ENCODE measurements at places on chromosomes 3 and 15.

DNA sequence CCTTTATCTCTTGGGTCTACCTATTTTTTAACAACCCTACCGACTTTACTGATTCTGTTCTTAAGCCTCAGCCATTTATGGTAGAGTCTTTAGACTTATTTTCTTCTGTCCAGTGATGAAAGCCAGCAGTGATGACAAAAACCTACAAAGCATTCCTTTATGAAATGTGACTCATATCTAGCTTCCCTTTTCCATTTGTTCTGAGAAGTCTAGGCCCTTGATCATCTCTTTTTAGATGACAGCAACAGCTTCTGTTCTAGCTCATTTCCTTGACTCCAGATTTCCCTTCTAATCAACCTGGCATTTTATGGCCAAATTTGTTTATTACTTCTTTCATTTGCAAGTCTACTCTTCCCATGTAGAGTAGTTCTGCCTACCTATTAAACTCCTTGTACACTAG, 36.1 kb downstream of the CFAP44 start:
- DNase-seq, result no peak

GRCh38 chr15:67548862-67549651, 6.6 kb downstream of the MAP2K5 start:
- DNase-seq, result no peak

DNA sequence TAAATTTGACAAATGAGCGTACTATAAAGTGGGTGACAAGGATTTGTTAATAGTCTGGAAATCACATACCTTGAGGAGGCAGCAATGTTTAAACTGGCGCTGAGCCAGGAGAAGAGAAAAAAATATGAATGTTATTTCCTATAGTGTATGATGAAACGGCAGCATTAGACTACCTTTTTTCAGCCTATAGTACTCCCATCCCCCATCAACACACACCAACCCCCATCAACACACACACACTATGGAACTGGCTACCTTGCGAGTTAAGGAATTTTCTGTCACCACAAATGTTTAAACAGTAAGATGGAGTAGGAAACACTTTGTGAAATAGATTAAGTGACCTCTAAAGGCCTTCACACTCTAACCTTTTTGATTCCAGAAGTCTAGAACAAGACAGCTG, 46.8 kb upstream of the ZCWPW2 start:
- DNase-seq, result no peak

DNA sequence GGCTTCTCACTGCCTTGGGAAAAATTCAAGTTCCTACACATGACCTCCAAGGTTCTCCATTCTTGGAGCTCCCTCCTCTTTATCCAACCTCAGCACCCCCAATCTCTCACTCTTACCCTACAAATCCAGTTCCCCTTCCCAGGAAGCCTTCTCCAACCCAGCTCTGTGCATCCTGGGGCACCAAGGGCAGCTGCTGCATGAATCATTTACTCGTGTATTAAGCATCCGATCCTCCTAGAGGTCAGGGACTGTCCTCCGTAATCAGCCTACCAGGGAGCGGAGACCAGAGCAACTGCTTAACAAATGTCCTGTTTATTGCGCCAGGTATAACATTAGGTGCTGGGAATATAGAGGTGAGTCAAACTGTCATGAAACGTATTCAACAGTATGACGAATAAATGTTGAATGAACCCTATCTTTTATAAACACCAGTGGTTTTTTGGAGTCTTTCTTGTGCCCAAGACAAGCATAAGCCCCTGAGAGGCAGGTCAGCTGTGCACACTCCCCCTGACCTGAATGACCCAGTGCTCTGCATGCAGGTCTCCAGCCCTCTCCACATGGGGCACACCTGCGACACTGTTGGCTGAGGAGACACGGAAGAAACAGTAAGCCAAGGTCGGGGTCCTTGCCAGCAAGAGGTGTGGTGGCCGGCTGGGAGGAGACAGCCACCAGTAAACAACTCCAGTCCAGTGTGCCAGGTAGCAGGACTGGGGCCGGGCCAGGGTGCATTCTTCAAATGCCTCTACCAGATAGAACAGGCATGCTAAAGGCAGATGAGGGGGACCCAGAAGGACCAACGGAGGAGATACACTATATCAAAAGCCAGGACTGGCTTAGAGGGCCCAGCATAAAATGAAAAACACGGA, 27.6 kb downstream of the ANP32A start:
- no peak for DNase-seq

DNA sequence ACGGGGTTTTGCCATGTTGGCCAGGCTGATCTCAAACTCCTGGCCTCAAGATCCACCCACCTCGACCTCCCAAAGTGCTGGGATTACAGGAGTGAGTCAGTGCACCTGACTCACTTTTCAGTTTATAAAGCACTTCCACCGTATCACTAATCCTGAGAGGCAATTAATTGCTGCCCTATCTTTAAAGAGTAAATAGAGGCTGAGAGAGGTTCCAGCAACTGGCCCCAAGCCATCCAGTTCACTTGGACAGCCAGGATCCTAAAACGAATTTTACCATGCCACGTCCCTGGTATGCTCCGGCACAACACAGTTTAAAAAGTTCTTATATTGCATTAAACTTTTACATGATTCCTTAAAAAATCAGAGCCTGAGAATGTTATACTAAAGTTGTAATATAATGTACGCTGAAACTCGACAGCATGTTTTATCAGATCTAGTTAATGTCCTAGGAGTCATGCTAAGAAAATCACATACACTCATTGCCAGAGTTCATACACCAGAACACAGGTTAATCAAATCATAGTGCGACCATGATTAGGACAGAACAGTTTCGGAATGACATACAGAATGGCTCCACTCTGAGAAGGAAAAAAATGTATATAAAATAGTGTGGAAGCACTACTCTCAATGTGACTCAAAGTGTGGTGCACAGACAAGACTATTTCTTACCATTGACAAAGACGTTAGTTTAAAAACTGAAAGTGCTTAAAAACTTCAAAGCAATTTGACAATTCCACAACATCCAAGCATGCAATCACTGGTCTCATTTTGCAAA, 125.4 kb downstream of the ULK4 start:
- DNase-seq, result peak; percentile 40

DNA sequence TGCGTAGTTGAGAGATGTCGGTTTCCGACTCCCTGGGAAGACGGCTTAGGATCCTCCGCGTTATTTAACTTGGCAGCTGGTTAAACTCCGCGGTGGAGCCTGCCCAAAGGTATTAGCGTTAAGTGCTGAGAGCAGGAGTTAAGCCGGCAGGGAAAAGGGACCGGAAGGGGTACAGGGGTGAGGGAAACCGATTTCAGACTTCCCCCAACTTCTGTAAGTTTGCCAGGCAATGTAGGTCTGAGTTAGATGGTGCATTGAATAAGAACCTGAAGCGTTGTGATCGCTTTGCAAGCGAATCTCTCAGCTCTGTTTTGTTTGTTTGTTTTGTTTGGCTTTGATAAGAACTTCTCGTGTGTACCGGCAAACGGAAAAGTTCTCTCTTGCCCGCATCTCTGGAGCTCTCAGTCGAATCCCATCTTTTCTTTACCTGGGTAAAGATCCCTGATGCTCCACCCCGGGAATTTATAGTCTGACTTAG, 6.0 kb upstream of the FEZF2 start:
- DNase-seq, result no peak

GRCh38 chr15:49387471-49387870, 35.6 kb upstream of the FGF7 start:
- no peak for DNase-seq

DNA sequence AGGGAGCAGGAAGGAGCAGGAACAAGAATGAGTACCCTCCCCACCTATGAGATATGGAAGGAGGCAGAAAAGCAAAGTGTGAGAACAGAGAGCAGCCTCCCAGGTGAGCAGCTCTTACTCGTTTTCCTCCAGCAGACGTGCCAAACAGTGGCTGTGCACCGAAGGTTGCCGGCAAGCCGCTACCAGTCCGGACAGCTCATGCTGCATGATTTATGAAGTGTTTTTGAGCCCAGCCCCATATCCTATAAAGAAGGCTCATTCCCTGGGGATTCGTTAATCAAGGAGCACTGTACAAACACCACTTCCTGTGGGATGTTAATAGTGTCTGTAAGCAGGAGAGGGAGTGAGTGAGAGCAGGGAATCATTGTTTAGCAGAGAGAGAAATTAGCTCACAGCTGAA, 118.3 kb upstream of the FOXB1 start:
- DNase-seq, result no peak

- DNase-seq, result no peak
These were observed 2.5 kb downstream of the APPL1 start for GRCh38 chr3:57230006-57230405.

DNA sequence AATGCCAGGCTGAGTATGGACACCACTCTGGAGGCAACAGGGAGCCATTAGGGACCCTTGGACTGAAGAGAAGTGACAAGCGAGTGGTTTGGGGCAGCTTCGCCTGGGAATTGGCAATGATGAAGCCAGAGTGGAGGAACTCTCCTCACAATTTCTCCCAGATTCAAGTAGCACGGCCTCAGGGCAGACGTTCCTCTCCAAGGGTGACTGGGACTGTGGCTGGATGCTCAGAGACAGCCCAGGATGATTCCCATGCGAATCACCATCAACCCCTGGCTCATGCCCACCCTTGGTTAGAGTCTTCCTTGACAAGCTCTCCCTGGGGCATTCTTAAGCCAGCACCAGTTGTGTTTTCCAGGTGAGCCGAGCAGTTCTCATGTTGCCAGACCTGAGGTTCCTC, 16.3 kb upstream of the DOCK3 start:
- no peak for DNase-seq

- no peak for DNase-seq
These were observed 157.1 kb downstream of the RSRC1 start for GRCh38 chr3:158267015-158267414.

DNA sequence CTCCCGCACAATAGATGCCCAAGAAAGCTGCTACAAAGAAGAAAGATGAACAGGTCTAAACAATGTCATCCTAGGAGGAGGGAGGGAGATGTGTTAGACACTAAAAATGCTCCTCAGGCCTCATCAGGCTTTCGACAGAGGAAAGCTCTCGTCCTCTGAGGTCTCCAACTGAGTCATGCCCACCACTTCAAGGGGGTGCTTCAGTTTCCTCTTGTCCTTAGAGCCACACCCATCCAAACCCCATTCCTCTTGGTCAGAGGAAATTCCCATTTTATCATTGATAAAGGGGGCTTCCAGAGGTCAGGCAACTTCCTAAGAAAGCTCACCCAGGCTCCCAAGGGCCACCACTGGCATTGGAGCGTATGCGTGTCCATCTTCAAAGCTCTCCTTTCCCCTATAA, 50.1 kb downstream of the HEG1 start:
- DNase-seq, result no peak

DNA sequence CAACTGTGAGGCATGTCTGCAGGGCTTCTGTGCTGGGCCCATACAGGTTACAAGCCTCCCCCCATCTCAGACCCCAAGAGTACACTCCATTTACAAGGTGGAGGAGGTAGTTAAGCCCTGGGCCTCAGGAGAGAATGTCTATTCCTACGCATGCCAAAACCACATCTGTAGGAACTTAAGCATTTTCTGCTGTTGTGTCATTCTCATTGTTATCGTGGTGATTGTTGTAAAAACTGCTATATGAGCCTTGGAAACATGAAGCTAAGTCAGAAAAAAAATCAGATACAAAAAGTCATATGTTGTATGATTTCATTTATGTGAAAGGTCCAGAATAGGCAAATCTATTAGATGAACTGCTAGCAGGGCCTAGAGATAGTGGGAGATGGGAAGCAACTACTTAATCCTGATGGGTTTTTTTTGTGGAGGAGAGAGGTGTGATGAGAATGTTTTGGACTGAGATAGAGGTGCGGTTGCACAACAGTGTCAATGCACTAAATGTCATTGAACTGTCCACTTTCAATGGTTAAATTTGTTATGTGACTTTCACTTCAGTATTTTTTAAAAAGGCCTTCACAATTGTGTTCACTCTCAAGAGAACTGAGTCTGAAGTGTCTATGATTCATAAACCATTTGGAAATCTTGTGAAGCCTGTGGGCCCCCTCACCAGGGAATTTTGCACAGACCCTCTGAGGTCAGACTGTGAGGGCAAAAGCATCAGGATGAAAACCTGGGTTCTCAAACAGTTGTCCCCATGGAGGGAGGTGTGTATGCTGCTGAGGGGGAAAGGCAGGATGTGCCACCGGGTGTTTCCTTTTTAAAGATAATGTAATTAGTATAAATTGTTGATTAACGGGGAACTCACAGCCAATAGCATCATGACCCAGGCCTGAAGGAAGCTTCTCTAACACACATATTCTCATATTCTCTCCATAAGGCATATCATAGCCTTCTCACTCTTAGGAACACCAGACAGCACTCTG, 3.2 kb downstream of the RTP3 start:
- peak; percentile 57 for DNase-seq

- DNase-seq, result no peak
These were observed 671.3 kb downstream of the NSUN3 start for GRCh38 chr3:94734206-94734605.

GRCh38 chr3:170330366-170330765, 27.1 kb upstream of the SKIL start:
- DNase-seq, result no peak

GRCh38 chr3:123334056-123334455, 114.8 kb downstream of the ADCY5 start:
- DNase-seq, result no peak

- DNase-seq, result no peak
These were observed 2.0 kb downstream of the TRIM71 start for GRCh38 chr3:32819551-32820348.

DNA sequence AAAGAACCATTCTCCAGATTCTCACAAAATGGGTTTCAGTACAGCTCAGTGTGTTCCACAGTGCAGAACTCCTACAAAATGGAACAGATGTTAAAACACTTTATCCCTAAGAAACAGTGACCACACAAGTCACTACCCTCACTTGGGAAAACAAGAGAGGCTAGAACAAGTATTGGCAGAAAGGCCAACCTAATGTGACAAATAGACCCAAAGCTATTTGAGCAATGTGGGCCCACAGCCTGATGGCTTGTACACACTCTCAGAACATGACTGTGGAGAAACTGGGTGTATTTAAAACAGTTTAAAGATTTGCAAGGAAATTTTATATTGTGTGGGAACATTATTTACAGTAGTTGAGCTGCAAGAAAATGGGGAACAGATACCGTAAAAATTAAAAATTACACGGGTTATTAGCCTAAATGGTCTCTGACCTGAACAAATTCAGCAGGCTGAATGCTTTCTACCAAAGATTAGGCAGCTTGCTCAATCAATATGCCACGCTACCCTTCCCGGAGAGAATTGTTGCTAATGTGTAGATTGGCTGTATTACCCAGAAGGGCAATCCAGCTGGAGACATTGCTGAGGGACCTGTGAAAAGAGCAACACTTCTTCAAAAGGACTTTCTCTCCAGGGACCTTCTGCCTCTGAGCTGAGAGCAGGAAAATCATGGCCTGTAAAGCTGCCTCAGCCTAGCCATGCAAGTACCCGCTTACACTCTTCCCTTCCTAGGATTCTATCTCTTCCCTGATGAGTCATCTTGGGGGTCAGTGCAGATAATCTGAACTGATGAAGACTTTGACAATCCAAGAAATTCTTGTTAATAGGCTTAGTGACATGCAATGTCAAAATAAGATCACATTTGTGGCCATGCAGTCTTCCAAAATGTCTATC, 97.1 kb downstream of the STRIT1 start:
- DNase-seq, result no peak

GRCh38 chr3:8154617-8155016, 347.0 kb upstream of the LMCD1 start:
- no peak for DNase-seq

- DNase-seq, result no peak
These were observed 554.5 kb upstream of the TBL1XR1 start for GRCh38 chr3:177751770-177752169.
